ENCODE measurements at places on chromosomes 7 and 10.

- DNase-seq, result no peak
Observed at GRCh38 chr10:5530846-5531557, 6.2 kb downstream of the CALML3 start.

GRCh38 chr7:105462765-105463420, 59.2 kb downstream of the PUS7 start:
- no peak for DNase-seq

- DNase-seq, result no peak
Observed at GRCh38 chr7:155363852-155364600, 66.3 kb downstream of the INSIG1 start.

DNA sequence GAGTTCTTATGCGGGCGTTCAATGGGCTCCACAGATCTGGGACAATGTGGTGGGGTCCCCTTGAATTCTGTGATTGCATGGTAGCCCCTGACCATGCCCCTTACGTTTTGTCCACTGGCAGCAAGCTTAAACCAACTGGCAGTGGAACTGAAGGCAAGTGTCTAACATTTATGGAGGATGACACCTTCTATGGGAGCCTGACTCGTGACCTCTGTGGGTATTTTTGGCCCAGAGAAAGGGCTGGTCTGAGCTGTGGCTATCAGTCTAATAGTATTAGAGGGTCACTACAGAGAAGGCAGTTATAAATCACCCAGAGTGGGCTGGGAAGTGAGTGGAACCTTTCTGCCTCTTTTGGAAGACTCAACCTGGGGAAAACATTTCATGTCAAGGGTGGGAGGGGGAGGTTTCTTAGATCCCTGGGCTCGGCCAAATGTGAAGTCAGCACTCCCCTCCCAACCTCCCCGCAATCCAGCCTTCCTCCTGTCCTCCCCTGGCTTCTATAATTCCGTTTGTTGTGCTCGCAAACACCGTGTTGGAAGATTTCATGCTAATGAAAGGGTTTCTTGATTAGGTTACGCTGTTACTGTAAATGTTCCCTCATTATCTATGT, 322.7 kb downstream of the RPS24 start:
- DNase-seq, result no peak

DNA sequence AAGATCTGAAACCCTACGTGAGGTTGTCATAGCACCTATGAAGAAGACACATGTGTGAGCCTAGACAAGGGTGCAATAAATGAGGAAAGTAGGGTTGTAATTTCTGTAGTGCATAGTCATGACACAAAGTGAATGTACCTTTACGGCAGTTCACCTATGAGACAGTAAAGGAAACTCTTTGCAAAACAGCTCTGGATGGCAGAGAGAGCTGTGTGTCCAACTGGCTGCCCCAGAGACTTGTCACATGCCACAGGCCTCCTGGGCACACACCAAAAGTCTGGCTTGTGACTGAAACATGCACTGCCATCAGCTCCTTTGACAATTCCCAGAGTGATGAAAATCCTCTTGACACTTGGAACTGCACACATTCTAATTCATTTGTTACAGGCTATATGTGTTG, 90.7 kb upstream of the NAMPT start:
- no peak for DNase-seq

DNA sequence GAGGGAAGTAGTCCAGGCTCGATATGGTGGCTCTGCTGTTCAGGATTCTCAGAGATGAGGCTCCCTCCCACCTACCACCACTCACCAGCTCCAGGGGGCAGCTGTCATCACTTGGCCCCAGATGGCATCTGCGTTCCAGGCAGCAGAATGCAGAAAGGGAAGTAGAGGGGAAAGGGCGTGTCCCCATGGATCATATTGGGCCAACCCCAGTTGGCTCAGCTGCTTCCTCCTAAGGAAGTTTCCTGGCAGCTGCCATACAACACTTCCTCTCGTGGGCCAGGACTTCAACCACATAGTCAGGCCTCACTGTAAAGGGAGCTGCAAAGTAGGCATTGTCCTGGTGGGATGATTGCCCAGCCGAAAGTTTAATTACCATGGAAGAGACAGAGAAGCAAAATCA, 1.6 kb upstream of the TEX36 start:
- DNase-seq, result no peak

GRCh38 chr10:88553116-88553752, 29.9 kb downstream of the RNLS start:
- DNase-seq, result no peak

- no peak for DNase-seq
Observed at GRCh38 chr7:81501220-81501619, 268.6 kb downstream of the HGF start.

DNA sequence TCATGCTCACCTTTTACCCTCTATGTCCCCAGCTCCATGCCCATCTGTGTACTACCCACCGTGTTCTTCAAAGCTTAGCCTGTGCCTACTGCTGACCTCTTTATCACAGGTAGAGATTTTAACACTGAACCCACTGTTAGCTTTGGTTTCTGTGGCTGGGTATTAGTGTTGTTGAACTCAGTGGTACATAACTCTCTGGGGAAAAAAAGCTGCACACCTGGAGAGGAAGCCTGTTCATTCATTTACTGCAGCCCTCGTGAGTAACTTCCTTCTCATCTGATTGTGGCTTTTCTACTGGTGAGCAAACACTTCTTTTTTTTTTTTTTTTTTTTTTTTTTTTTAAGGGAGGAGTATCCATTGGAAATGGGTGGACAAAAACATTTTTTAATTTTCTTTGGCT, 326.3 kb downstream of the CCSER2 start:
- no peak for DNase-seq

DNA sequence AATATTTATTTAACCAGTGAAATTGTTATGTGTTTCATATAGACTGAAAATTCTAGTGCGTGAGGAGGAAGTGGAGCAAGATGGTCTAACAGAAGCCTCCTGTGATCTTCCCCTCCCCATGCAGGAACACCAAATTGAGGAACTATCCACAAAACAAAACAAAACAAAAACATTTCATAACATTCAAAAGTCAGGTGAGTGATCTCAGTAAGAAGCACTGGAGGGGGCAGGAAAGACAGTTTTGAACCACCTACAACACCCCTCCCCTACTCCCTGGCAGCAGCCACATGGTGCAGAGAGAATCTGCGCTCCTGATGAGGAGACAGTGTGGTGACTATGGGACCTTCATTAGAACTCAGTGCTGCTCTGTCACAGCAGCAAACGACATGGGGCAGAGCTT, 221.9 kb upstream of the SEMA3C start:
- no peak for DNase-seq

DNA sequence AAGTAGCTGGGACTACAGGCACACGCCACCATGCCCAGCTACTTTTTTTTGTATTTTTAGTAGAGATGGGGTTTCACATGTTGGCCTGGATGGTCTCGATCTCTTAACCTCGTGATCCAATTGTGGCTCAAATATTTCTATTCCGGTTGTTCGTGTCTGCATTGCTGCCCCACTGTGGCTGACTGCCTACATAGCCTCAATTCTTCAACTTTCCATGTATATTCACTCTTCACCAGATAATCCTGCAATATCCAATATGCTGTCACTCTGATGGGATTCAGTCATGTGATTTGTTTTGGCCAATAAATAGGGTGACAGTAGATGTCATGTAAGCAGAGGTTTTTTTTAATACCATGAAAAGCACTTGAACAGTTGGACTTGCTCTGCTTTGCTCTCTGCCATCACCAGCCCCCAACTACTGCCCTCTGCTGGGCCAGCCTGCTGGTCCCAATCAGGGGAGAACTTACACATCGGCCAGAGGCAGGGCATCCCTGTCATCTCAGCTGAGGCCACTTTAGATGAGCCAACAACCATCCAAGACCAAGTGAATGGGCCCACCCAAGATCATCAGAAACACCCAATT, 56.7 kb downstream of the NSUN6 start:
- no peak for DNase-seq

DNA sequence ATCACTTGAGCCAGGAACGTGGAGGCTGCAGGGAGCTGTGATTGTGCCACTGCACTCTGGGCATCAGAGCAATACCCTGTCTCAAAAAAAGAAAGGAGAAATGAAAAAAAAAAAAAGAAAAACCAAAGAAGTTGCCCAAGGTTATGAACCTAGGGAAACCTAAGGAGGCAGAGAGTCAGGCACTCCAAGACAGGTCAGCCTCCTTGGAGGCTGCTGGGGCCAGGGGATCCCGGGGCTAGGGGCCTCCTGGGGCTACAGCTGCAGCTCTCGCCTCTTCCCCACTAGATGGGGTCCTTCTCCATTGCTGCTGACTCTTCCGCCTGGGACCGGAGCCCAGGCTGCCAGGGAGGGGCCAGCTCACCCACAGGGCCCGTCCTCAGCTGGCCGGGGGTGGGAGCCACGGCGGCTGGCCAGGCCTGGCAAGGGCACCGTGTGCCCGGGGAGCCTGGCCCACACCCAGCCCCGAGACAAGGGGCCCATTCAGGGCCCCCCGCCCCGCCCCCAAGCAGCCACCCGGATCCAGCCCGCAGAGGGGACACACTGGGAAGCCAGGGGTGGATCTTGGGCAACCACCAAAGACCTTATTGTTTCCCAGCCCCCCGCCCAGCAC, 1.7 kb upstream of the SPACDR start:
- DNase-seq, result no peak

GRCh38 chr10:3028441-3028840, 38.9 kb upstream of the PFKP start:
- DNase-seq, result no peak

- DNase-seq, result no peak
Observed at GRCh38 chr7:37344886-37345579, 103.6 kb downstream of the ELMO1 start.

DNA sequence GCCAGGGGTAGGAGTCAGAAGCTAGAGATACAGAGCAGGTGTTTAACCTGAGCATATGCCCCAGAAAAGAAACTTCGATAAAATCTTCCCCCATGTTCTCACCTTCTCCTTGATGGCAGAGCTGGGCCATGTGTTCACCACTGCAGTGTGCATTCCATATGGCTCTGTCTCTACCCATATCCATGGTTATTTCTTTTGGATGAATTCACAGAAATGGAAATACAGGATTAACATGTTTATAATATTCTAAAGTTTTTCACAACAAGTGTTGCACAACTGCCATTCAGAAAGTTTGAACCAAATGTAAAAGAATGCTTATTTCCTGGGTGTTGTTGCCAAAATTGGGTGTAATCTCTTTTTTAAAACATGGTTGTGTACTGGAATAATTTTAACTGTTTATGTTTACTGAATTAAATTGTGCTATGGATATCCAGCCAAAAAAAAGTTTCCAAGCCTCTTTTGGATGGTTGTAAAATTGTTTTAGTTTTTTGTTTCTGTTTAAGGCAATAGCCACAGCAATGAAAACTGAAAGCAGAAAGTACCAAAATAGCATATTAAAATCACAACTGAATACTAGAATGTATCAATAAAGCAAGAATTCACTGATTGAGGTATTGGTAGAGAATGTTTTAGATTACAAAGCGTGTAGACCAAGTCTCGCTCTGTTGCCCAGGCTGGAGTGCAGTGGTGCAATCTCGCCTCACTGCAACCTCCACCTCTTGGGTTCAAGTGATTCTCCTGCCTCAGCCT, 19.9 kb upstream of the CCNY start:
- no peak for DNase-seq

DNA sequence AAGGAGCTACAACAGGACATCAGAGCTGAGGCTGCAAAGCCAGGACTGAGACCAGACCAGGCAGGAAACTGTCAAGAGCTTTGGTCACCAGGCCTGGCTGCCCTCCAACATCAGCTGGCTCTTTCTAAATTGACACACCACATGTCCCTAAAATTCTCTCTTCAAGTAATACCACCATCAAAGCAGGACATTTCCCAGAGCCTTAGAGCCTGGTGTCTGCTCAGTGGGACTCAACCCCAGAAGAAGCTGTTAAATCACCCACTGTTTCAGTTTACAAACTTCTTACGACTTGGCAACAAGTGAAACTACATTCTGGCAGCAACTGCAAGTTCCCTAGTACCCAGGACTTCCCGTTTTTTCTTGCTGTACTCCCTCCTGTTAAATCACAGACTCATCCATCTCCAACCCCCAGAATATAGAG, 3.8 kb upstream of the IL6 start:
- DNase-seq, result no peak

GRCh38 chr7:80372415-80372814, 139.4 kb downstream of the GNAT3 start:
- no peak for DNase-seq

- DNase-seq, result no peak
Observed at GRCh38 chr7:121062671-121063279, 74.3 kb downstream of the CPED1 start.

- no peak for DNase-seq
Observed at GRCh38 chr7:1603346-1604225, 33.8 kb upstream of the PSMG3 start.

GRCh38 chr10:116631871-116632295, 11.1 kb downstream of the PNLIPRP2 start:
- DNase-seq, result no peak

GRCh38 chr7:151435103-151435916, 4.6 kb downstream of the CRYGN start:
- no peak for DNase-seq

DNA sequence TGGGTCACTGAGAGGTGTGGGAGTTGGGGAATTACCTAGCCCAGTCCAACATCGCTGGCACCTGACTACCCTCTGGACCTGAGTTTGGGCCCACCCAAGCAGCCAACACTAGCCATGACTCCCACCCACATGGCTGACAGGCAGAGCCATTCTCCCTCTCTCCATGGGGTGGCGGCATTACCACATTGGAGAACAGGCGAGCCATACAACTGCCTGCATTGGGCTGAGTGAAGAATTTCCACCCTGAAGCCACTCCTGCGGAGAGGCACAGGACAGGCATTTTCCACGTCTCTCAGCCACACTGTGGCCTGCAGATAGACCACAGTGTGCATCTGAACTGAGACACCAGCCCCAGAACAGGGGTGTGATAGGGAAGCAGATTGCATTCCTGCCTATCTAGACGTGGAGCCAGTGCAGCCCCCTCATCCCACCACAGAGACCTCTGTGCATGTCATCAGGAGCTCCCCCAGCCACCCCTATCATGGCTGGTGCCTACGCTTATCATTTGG, 58.2 kb upstream of the ANTXRL start:
- DNase-seq, result no peak

DNA sequence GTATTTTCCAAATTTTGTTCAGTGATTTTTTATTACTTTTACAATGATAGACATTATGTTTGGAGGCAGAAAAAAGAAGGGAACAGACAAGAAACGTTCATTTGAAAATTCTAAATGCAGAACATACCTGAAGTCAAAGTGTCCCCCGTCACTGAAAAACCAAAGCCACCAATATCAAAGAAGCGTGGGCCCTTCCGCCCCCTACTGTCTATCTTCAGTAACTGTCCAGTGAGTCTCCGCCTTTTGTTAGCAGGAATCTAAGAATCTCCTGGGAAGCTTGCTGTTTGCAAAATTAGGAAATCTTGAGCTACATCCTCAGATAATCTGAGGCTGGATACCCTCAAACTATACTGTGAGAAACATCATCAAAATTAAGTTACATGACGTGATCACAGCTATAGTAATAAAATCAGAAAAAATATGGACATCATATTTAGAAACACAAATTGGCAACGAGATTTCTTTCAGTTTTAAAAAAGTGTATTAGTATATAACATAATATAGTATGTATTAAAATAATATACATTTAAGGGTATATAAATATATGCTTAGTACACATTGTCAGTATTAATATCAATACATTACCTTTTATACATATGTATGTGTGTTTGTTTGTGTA, 169.3 kb upstream of the AKR1E2 start:
- DNase-seq, result no peak

GRCh38 chr7:32616625-32617024, 121.3 kb downstream of the AVL9 start:
- no peak for DNase-seq

GRCh38 chr7:24313777-24314176, 29.8 kb downstream of the NPY start:
- no peak for DNase-seq
